Heart right ventricle (tissue), 16 donors: ENCODE measurements at places on chromosomes 3 and 15. TPM values are rescaled to one million over a fixed set of nuclear protein-coding genes. Genes with fewer than 3 reads are reported as not detected.

Gene ADAM10
- total RNA-seq = 91.0 TPM

DNA sequence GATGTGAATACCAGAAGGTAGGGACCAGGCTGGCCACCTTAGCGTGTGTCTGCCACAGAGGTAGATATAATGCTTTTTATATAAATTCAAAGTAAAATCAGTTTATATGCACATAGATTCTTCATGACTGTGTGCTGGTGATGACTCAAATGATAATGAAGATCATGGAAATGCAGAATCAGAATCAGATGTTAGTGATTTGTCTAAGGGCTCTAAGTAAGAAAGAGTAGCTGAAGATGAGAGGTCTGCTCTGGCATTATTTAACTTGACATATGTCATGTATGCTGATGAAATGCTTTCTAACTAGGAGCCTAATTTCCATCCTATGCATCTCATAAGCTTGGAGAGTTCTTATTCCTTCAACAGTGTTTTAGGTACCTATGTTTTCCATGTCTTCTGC lies 50.3 kb upstream of the DPH6 start:
- DNase-seq = no peak

Gene SPINK8
- not detected for total RNA-seq

Gene PIERCE2
- 6.8 TPM for total RNA-seq

Gene PPM1L
- 35.8 TPM for total RNA-seq
